ENCODE measurements at places on chromosomes 1 and 21. TPM values are rescaled to one million over a fixed set of nuclear protein-coding genes. Genes with fewer than 3 reads are reported as not detected.

GNAT2 gene
- total RNA-seq: 0.64 TPM

DNA sequence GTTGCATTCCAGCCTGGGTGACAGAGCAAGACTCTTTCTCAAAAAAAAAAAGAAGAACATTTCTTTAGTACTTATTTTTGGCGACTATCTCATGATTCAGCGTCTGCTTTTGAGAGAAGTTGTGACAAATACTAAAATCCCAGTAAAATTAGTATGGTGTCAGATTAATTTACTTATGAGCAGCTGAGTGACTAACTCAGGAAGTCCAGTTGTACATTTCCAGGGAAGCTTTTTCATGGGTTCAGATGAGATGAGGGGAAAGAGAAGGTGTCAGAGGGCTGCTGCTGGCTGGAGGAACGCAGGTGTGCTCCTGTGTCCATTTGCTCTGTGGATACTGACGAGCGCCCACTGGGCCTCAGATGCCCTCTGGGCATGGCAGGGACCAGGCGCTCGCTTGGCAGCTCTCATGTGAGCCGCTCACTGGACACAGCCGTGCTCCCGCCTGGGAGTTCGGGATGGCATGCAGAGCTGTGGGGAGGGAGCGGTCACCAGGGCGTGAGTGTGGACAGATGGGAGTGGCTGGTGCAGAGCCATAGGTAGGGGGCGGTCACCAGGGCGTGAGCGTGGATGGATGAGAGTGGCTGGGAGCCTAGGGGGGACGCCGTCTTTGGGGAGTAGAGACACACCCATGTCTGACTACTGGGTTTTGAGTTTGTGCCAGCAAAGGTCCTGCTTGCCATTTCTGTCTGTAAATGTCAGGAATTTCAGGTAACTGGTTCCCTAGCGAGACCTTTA lies 55.0 kb downstream of the ADARB1 start:
- H3K27ac ChIP-seq: no peak overlapping the region
- peak overlapping the region; percentile 41 for H3K4me3 ChIP-seq
- no peak for DNase-seq

ZNF670 gene
- 3.0 TPM for total RNA-seq

- peaks cover 16% of the 10 kb centered on the region for H3K27me3 ChIP-seq
- no peak for DNase-seq
- H3K27ac ChIP-seq: peak overlapping the region; percentile 92
- no peaks in the 10 kb centered on the region for H3K36me3 ChIP-seq
Observed at GRCh38 chr1:165598676-165599059, 32.4 kb upstream of the MGST3 start.

DNA sequence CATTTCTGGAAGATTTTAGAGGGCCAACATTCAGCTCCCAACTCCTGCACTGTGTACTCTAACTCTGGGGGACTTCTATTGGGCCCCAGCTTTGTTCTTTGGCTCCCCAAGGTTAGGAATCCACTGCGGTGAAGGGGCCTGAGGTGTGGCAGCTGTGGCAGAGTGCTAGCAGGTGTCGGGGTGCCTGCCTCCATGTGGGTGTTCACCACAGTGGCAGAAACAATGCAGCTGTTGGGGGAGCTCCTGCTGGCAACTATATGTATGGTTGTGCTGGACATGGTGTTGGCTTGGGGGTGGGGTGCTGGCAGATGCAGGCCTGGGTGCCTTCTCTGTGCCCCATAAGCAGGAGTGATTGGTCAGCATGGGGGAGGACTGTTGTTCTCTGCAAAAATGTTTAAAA lies 95.5 kb downstream of the ST6GALNAC3 start:
- peaks cover 62% of the 10 kb centered on the region for H3K27me3 ChIP-seq
- no peaks in the 10 kb centered on the region for H3K4me1 ChIP-seq
- no peak for DNase-seq
- H3K4me3 ChIP-seq: no peak overlapping the region
- peaks cover 20% of the 10 kb centered on the region for H3K36me3 ChIP-seq

DNA sequence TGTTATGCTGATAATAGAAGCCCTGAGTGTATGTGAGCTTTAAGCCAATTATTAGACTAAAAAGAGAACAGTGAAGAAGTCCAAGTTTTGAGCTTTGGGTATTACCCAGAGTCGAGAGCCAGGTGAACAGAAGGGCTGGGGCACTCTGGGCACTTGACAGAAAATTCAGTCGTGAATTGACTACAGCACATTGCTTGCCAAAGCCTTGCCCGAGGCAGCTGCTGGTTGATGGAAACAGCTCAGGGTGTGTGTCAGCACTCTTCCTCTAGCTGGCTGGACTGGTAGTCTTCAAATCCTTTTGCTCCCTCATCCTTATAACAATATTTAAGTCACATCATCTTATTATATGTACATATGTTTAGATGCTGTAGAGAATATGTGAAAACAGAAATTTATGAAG lies 21.3 kb downstream of the PDE4B start:
- H3K4me3 ChIP-seq: peak overlapping the region; percentile 15
- peaks cover 11% of the 10 kb centered on the region for H3K36me3 ChIP-seq
- H3K27ac ChIP-seq: peak overlapping the region; percentile 74
- peaks cover 5% of the 10 kb centered on the region for H3K4me1 ChIP-seq
- H3K27me3 ChIP-seq: peaks cover 6% of the 10 kb centered on the region

DNA sequence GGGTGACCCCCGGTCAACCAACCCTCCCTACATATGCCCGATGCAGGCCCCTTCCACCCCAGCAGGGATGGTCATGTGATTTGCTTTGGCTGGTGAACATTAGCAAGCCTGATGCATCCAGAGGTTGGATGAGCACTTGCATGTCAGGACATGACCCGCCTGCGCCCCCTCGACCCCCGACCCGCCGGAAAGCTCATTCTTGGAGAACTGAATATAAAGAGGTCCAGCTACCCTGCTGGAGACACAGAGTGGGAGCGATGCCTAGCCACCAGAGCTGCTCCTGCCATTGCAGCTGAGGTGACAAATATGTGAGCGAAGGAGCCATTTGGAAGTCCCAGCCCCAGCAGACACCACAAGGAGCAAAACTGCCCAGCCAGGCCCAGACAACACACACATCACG lies 39.6 kb downstream of the COA6 start:
- H3K36me3 ChIP-seq: peaks cover 7% of the 10 kb centered on the region
- no peaks in the 10 kb centered on the region for H3K27me3 ChIP-seq
- no peaks in the 10 kb centered on the region for H3K4me1 ChIP-seq
- H3K4me3 ChIP-seq: no peak overlapping the region

- no peak overlapping the region for H3K27ac ChIP-seq
- peaks cover 55% of the 10 kb centered on the region for H3K27me3 ChIP-seq
- H3K4me3 ChIP-seq: no peak overlapping the region
- DNase-seq: peak; percentile 10
- H3K4me1 ChIP-seq: no peaks in the 10 kb centered on the region
- no peaks in the 10 kb centered on the region for H3K36me3 ChIP-seq
Observed at GRCh38 chr1:22349362-22350043, 102.1 kb upstream of the ZBTB40 start.
